ENCODE measurements at places on chromosomes 7 and 10. TPM values are rescaled to one million over a fixed set of nuclear protein-coding genes. Genes with fewer than 3 reads are reported as not detected.

STOX1 gene
- 0.50 TPM for total RNA-seq

GRCh38 chr7:75905785-75906604, 9.0 kb upstream of the POR start:
- DNase-seq: no peak

PRF1 gene
- total RNA-seq: 136 TPM

GRCh38 chr10:35585903-35586535, 19.1 kb upstream of the GJD4 start:
- DNase-seq: no peak

- no peak for DNase-seq
Measured at GRCh38 chr10:30818010-30818660, 188.6 kb upstream of the LYZL2 start.

PLEKHS1 gene
- total RNA-seq: not detected
